ENCODE measurements at places on chromosomes 7 and 10.

DNA sequence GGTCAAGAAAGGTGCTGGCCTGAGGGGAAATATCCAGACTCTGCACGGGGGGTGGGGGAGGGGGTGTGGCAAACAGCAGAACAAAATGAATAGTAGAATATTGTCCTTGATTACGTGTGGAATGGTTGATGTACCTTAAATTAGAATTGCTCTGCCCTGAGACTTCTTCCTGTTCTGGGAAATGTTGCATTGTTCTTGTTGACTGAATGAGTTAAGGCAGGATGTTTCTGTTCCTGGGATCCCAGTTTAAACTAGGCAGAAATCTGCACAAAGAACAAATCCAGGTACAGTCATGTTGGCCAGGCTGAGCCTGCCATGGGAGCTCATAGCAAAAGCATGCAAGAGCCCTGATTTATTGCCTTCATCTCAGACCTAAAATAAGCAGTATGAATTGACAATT is 558.7 kb upstream of the VSTM2A start:
- DNase-seq = no peak

GRCh38 chr7:101108330-101108857 is 18.5 kb upstream of the SERPINE1 start:
- DNase-seq = no peak

DNA sequence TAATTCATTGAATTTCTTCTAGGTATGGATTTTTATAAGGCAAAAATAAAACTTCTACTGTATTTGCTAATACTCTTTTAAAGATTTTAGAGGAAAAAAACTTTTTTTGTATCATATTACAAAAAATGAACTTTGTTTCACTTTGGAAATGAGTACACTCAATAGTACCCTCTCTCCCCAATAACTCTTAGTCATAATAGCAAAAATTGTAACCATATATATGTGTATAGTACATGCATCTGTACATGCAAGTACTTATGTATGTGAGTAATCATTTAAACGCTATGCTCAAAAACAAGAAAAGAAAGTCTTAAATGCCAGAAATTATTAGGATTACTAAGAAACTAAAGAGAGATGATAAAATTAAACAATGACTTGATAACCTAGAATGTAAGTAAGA is 95.9 kb upstream of the HGF start:
- DNase-seq = no peak

DNA sequence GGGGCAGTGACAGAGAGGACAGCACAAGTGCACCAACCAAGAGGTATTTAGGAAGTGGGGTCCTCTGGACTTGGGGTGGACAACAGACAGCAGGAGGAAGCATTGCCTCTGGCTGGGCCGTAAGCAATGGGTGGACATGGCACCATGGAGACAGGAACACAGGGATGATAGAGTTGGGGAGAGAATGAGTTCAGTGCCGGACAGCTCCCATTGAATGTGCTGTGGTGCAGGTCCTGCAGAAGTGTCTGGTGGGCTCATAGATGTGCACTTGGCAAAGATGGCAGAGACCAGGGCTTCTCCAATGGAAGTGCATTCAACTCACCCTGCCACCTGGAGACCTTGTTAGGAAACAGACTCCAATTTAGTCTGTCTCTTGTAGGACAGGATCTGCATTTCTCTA is 341.5 kb upstream of the ZMIZ1 start:
- DNase-seq = no peak

DNA sequence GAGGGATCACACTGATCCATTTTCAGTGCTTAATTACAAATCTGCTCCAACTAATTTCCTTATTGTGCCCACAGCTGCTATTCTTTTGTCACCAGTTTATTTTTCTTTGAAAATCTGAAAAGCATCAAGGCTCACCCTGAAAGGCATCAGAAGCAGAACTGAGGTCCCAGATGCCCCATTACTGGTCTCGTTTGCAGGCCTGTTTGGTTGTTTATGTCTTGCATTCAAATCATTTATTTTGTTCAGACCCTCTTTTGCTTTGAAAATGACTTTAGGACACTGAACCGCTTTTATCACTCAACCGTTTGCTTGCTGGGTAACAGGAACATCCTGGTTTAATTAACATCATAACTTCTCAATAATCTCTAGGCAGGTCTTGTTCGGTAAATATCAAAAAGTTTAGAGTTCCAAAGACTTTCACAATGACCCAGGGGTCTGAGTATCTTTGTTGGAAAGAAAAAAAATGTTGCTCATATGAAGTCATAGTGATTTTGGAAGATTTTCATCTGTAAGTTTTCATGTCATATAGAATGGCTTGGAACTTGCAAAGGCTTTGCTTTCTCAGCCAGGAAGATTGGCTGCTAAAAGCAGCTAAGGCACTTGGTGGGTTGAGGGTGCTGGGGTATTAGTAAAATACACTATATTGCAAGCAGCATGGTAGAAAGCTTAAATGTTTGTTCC is 398.3 kb upstream of the NPVF start:
- DNase-seq = no peak

GRCh38 chr10:54843085-54843646 is 42.1 kb upstream of the PCDH15 start:
- DNase-seq = no peak

GRCh38 chr10:33735464-33735923 is 401.0 kb upstream of the NRP1 start:
- DNase-seq = no peak

- DNase-seq = no peak
Observed at GRCh38 chr7:22348379-22348778, 8.6 kb downstream of the RAPGEF5 start.

GRCh38 chr7:134046594-134047128 is 80.5 kb upstream of the LRGUK start:
- DNase-seq = no peak

DNA sequence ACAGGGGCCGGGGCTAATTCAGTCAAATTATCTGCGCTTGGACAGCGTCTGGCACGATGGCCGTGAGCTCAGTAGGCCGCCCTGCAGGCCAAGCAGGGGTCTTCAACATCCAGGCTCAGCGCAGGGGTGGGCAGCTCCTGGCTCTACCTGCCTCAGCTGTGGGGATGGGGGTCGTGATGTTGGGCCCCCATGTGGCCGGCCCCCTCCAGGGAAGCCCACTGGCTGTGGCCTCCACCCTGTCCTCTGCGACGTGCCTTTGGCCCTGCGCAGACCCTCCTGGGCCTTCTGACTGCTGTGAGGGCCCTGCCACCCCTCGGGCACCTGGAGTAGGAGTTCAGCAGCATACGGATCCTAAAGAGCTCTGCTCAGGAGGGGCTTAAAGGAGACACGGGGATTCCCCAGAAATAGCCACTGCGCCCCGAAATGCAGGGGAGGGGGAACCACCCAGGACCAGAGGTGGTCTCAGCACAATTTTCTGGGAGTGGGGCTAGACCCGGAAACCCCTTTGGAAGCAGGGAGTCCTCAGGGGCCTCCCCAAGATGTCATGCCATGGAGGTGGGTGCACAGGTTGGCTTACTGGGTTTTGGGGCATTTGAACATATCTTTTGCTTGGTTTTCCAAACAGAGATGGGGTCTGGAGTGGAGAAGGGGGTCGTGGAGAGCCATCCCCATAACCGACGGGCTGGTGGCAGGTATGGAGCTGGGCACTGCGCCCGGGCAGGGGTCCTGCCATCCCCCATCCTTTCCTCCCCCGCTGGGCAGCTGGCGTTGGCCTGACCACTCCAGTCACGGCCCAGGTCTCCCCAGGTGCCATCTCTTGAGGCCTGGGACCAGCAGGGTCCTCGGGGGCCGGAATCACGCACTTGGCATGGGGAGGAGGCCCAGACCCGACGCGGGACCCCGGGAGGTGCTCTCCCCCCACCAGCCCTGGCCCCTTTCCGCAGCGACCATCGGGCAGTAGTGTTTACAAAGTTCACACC is 4.0 kb upstream of the ADAP1 start:
- no peak for DNase-seq

GRCh38 chr7:158460665-158461064 is 127.0 kb downstream of the PTPRN2 start:
- DNase-seq = no peak

- DNase-seq = no peak
Observed at GRCh38 chr7:101402081-101402779, 39.6 kb downstream of the COL26A1 start.

- DNase-seq = no peak
Observed at GRCh38 chr7:49295146-49295545, 370.8 kb downstream of the CDC14C start.

DNA sequence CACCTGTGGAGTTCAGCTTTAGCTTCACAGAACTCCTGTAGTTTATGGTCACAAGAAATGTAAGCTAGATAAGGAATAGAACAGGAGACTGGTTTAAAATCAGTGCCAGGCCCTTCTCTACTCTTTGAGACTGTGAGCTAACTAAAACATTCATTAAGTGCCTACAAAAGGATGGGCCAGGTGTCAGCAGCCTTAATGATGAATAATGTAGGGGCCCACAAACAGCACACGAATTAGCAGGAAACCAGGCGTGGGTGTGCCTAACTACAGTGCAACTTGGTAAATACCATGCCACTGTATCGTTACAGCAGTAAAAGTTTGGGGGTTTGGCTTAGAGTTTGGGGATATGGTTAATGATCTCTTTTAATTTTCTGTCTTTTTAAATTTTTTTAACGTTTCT is 6.1 kb upstream of the ABLIM1 start:
- no peak for DNase-seq

DNA sequence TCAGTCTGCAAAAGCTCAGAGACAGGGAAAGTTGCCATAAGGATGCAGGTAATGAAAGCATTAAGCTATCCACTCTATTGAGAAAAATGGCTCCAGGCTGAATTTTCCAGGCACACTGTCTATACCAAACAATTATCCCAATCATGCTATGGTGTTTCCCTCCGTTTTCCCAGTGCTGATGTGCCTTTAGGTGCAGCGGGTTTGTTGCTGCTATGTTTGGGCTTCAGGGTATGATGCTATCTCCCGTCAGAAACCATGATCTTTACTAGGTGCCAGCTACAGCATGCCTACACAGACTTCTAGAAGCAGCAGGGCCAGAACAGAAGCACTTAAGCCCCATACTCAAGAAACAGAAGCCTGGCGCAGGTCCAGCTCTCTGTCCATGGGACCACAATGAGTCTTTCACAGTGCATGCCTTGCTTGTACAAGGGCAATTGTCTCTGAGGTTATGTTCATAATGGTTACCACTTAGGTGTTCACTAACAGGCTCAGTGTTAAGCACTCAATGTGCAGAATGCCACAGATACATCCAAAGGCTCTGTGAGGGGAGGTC is 19.4 kb downstream of the STEAP1B start:
- DNase-seq = no peak

DNA sequence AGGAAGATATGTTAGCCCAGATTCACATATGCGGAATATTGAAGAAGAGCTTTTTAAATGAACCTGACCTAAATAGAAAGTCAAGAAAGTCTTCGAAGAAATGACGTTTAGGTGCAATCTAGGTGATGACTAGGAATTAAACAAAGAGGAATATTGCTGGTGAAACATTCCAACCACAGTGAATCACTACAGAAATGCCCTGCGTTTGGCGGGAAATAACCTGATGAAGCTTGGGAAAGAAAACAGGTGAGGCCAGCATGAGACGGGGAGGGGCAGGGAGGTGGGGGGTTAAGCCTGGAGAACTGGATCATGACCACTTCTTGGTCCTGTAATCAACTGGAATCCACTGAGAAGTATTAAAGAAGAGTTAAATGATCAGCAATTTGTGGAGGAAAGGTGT is 299.4 kb upstream of the VSTM2A start:
- no peak for DNase-seq

- no peak for DNase-seq
Observed at GRCh38 chr7:156222151-156222550, 409.9 kb upstream of the SHH start.

- DNase-seq = no peak
Observed at GRCh38 chr10:44986670-44987069, 8.1 kb upstream of the DEPP1 start.

DNA sequence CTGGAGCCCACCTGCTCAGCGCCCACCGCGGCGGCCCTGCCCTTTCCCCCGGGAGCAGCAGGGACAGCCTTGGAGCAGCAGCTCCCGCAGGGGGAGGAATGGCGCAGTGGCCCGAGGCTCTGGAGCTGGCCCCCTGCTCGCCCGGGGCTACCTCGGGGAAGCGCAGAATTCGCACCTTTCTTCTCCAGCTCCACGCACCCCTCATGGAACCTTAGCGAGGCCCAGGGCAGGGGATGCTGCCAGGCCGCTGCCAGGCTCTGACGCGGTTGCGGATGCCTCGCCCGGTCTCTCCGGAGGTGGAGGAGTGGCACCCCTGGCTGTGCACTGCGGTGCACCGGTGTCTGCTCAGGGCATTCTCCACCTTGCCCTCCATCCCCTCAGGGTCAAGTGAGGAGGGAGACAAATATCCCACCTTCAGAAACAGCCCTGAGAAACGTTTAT is 84.9 kb upstream of the MKI67 start:
- DNase-seq = no peak

GRCh38 chr7:18125476-18125875 is 97.8 kb upstream of the PRPS1L1 start:
- DNase-seq = no peak

DNA sequence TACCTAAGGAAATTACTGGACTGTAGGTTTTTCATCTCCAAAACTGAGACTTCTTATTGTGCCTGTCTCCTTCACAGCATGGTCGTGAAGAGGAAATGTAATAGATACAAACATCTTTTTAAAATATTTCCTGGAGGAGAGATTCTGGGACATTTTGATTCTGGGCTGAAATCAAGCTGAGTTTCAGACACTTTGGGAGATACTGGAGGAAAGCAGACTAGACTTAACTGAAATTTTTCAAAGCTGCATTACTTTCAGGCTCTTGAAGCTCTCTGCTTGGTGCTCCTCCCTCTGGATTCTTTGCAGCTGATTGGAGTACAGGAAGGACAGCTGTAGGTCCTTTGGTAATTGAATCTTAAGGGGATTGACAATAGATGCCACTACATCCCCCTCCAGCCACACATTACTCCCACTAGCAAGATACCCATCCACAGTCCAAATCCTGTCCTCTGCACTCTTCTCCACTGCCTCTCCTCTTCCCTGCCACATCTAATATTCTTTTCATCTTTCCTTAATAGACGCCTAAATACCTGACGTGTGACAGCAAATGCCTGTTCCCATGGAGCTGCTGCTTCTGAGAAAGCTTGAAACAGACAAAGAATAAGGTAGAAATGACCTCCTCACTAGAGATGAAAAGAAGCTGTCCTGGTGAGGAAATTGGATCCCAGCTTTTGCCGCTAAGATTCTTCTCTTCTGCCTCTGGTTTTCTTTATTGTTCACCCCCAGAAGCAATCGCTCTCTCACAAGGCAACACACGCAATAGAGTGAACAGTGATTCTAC is 111.5 kb upstream of the PHYHIPL start:
- DNase-seq = no peak

DNA sequence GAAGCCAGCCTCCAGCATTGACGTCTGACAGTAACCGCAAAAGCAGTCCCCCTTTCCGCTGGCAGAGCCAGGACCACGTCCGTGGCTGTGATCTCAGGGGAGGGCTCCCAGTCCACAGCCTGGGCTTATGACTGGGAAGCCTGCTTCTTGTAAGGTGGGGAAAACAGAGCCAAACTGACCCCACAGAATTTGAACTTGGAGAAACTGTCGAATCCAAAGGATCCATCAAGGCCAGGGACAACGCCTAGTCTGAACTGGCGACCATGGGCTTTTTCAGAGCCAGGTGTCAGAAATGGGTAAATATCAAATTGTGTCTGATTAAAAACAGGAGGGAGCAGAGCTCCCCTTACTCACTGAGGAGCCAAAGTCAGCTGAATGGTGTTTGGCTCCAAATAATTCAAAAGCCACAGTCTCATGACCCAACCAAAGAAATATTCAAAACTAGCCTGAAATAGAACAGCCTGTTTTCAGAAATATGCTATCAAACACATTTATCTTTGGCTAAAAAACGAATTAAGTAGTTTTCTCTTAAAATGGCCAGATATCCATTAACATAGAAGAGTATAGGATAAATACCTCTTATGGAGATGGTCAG is 751.4 kb upstream of the GALNT17 start:
- DNase-seq = no peak

GRCh38 chr10:91672021-91672608 is 39.2 kb upstream of the PPP1R3C start:
- no peak for DNase-seq

Data from SIG-M5 (cell line).